NCI-H187 (cell line): ENCODE measurements at places on chromosomes 16 and 17.

- no peak for DNase-seq
Observed at GRCh38 chr17:9038380-9038779, 17.1 kb downstream of the NTN1 start.

DNA sequence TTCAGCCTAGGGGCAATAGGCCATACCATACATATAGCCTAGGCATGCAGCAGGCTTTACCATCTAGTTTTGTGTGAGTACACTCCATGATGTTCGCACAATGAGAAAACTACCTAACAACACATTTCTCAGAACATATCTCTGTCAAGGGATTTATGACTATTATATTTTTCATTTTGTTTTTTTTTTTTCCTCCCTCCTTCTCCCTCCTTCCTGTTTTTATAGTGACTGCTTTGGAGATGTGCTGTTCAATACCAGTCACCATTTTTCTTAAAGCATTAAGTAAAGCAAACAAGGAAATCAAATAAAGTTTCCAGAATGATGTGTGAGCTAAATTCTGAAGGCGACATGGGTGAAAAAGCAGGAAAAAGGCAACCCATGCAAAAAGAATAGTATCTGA is 194.6 kb downstream of the STX8 start:
- DNase-seq: no peak

DNA sequence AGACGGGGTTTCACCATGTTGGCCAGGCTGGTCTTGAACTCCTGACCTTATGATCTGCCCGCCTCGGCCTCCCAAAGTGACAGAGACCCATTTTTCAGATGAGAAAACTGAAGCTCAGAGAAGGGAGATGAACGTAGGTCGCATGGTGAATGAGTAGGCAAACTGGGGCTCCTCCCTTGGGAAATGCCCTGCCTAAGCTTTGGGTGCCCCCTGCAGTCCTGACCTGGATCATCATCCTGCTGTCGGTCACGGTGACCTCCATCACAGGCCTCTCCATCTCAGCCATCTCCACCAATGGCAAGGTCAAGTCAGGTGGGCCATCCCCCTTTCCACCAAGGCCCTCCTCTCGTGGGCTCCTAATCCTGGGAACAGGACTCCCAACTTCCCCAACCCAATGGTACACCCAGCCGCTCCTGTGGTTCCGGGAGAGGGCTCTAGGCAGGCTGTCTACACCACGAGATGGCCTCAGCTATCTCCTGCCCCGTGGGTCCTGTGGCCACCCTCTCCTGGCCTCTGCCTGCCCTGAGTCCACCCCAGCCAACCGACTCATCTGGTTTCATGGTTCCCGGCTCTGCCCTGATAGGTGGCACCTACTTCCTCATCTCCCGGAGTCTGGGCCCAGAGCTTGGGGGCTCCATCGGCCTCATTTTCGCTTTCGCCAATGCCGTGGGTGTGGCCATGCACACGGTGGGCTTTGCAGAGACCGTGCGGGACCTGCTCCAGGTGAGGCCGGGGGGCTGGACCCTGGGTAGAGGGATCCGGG is 4.7 kb downstream of the SLC12A3 start:
- DNase-seq: no peak

DNA sequence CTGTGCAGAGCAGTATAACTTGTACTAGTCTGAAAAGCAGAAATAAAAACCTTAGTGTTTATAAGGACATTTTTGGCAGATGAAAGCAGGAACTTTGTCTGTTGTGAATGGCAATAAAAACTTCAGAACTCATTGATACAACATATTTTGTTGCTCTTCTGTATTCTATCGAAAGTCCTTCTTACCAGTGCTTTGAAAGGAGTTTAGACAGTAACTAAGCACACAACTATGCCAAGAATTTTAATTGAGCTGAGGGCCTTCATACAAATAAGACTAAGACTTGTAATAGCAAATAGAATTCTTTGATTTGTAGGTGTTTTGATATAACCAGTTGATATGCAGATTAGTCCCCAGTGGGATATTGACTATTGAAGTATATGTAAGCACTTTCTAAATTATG is 308.4 kb downstream of the ZFHX3 start:
- no peak for DNase-seq

GRCh38 chr16:65754820-65755691 is 611.4 kb upstream of the CDH5 start:
- DNase-seq: no peak

DNA sequence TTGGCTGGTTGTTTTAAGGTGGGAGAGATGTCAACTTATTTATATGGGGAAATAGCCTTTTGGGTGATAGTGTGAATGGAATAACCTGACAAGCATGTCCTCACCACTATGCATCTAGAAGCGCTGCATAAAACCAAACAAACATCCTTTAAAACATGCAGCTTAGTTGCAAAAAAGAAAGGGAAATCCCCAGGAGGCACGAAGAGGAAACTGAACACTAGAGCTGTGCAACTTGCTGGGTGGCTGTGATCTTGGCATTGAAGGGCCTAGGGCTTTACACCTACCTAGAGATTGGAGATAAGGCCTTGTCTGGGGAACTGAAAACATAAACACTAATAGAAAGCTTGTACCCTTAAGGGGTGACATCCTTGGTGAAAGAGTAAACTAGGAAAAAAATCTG is 7.3 kb downstream of the C16orf54 start:
- DNase-seq: no peak

DNA sequence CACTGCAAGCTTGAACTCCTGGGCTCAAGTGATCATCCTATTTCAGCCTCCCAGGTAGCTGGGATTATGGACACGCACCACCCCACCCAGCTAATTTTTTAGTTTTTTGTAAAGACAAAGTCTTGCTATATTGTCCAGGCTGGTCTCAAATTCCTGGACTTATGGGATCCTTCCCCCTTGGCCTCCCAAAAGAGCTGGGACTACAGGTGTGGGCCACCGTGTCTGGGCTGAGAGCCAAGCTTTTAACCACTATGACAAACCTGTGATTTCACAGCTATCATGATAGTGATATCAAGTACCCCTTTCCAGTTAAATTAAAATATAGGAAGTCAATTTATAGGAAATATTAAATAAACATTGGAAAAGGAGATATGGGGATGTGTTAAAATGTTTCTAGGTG is 74.6 kb upstream of the IRX6 start:
- no peak for DNase-seq

DNA sequence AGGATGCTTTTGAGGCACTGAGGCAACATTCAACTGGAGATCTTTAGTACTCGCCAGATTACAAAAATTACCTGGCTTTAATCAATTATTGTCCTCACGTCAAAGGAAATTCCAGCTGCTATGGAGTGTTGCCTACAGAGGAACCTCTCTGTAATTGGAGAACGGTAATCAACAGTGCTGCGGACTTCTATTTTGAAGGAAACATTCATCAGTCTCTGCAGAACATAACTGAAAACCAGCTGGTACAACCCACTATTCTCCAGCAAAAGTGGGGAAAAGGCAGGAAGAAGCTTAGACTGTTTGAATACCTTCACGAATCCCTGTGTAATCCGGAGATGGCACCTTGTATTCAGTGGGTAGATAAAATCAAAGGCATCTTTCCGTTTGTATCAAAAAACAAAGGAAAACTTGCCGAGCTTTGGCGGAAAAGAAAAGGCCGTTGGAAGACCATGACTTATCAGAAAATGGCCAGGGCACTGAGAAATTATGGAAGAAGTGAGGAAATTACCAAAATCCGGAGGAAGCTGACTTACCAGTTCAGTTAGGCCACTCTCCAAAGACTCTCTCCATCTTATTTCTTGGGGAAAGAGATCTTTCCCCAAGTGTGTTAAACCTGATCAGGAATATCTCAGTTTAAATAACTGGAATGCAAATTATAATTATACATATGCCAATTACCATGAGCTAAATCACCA is 3.0 kb downstream of the SLC35G3 start:
- no peak for DNase-seq

GRCh38 chr17:42660692-42661345 is 1.7 kb downstream of the TUBG2 start:
- no peak for DNase-seq
